Spinal cord (tissue), 10 donors: ENCODE measurements at places on chromosomes 5 and 9. TPM values are rescaled to one million over a fixed set of nuclear protein-coding genes. Genes with fewer than 3 reads are reported as not detected.

GRCh38 chr9:99948482-99948881 lies 42.0 kb downstream of the STX17 start:
- no peak for DNase-seq

PCDHA3 gene
- polyA plus RNA-seq, result 9.5 TPM

DNA sequence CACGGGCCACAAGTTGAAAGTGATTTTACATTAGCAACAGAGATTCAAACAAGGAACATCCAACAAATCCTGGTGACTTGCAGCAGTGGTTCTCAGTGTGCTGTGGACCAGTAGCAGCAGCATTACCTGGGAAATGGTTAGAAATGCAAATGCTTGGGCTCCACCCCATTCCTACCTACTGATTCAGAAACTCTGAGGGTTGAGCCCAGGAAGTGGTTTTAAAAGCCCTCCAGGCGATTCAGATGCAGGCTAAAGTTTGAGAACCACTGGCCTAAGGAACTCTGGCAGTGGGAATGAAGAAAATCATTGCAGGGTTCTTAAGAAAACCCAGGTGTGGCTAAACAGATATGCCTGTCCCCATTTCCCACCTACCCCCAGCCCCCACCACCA lies 398.8 kb downstream of the ENC1 start:
- no peak for DNase-seq

AKNA gene
- polyA plus RNA-seq, result 17.3 TPM

GRCh38 chr5:125052584-125052983 lies 306.1 kb upstream of the ZNF608 start:
- no peak for DNase-seq

DNA sequence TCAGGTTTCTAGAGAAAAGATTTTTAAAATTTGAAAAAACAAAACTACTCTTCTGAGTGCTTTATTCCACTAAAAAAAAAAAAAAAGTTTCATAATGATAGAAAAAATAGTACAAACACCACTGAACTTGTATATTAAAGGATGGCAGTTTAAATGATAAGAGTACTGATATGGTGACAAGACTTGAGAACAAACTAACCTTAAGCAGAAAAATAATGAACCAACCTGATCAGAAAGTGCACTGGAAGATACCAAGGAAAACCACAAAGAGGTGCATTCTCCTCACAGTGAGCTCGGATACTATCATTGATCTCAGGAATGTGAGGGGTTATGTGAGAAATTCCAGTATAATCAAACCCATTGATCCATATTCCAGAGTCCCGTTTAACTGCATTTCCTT lies 34.3 kb downstream of the ERMP1 start:
- DNase-seq, result no peak

DNA sequence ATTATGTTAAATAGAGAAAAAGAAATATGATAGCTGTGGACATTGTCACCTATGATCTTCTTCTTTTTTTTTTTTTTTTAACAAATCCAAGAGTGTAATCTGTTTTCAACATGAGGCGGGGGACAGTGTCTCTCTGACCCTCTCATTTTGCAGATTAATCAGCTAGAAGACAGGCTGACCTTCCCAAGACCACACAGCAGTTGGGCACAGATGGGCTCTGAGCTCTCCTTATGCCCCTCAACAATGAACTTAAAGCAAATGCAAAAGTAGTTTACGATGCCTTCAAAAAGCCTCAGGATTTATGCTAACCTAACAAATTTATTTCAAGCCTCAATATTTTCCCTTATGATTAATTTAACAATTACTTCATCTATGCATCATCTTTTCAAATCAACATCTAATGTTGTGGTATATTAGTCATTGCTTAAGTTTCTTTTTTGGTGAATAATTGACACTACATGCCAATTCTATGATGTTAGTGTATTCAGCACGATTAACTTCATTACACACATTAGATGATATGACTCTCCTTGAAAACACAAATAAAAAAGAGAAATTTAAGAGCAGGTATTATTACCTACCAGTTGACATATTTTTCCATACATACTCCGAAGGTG lies 7.4 kb downstream of the NFIL3 start:
- DNase-seq, result no peak

DNA sequence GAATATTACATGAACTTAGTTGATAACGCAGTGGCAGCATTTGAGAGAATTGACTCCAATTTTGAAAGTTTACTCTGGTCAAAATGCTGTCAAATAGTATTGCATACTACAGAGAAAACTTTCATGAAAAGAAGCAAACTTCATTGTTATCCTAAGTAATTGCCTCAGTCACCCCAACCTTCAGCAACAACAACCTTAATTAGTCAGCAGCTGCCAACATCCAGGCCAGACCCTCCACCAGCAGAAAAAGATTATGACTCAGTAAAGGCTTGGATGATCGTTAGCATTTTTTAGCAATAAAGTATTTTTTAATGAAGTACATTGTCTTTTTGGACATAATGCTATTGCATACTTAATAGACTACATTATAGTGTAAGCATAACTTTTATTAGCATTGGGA lies 40.8 kb upstream of the SPDL1 start:
- DNase-seq, result no peak

GRCh38 chr9:104586496-104587180 lies 12.6 kb downstream of the OR13C5 start:
- no peak for DNase-seq

TRPM6 gene
- polyA plus RNA-seq, result 1.0 TPM

DNA sequence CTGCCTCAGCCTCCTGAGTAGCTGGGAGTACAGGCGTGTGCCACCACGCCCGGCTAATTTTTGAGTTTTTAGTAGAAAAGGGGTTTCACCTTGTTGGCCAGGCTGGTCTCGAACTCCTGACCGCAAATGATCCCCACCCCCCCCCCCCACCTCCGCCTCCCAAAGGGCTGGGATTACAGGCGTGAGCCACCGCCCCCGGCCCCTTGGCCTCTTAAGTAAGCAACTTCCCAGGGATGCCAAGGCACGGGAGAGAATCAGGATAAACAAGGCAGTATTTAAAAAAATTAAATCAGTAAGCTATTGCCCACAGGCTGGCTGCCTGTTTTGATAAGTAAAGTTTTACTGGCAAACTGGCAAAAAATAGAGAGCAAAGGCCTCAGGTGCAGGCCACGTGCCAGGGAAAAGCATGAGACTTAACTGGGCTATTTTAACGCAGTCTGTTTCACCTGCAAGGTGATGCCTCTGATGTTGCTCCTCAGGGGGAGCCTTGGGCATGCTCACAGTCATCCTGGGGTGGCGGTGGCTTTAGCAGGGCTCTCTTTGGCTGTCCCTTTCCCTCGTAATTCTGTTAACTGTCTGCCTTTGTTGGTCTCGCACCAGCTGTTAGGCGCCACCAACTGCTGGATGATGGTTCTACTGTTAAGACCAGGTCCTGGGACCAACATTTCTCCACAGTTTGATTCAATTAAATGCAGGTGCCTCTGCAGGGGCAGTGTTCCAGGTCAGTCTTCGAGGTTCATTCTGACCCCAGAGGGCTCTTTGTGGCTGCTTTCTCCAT lies 19.4 kb upstream of the RNF130 start:
- peak; percentile 59 for DNase-seq

DNA sequence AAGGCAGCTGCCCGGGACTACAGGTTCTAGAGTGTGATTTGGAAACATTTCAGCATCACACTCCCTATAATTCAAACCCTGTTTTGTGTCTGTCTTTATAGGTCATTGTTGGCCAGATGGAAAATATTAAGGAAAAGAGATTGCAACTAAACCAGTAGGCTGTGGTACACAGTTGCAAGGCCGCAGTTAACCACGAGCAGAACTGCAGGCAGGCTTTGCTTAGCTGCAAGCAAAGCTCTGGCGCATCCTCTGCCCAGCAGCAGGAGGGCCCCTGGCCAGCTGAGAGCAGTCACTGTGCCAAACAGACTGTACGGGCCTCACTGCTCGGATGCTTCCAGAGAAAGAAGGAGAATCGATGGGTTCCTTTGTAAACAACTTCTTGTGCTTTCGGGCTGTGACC lies 204.5 kb downstream of the DENND1A start:
- DNase-seq, result peak; percentile 55

GRCh38 chr5:15283076-15283475 lies 216.9 kb upstream of the FBXL7 start:
- peak; percentile 74 for DNase-seq

GRCh38 chr5:179411161-179411841 lies 66.0 kb upstream of the ADAMTS2 start:
- DNase-seq, result no peak

SLC25A2 gene
- 0.15 TPM for polyA plus RNA-seq

DNA sequence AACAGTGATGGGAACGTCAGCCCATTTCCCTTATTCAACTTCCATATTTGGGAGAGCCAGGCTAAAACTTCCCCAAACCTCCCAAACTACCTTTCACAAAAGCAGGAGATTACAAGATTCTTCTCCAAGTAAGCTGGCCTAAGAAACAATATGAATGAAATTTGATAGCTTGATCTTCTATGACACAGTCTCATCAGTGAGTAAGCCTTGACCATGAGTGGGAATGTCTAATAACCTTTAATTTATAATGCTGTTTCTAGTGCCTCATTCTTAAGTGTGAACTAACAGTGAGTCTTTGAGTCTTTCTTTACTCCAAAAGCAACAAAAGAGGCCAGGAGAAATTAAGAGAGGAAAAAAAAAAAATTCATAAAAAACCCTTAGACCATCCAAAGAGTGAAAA lies 1379.9 kb downstream of the EFNA5 start:
- no peak for DNase-seq

TAL2 gene
- polyA plus RNA-seq, result 1.9 TPM

LMAN2 gene
- 96.1 TPM for polyA plus RNA-seq
